HT-29 (cell line): ENCODE measurements at places on chromosomes 12 and 14. TPM values are rescaled to one million over a fixed set of nuclear protein-coding genes. Genes with fewer than 3 reads are reported as not detected.

DNA sequence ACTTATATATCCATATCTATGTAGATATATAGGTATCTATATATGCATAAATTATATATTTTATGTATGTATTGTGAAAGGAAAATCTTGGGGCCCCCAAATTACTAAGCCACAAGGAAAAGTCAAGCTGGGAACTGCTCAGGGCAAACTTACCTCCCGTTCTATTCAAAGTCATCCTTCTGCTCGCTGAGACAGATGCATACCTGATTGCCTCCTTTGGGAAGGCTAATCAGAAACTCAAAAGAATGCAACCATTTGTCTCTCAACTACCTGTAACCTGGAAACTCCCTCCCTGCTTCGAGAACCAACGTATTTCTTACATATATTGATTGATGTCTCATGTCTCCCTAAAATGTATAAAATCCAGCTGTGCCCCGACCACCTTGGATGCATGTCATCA is 58.8 kb upstream of the C14orf132 start:
- no peak for DNase-seq

GRCh38 chr12:75478116-75478794 is 2.3 kb upstream of the GLIPR1 start:
- no peak for DNase-seq

- DNase-seq: no peak
Measured at GRCh38 chr12:79413796-79414195, 277.0 kb downstream of the PAWR start.

Gene PFDN5
- total RNA-seq: 219 and 260 TPM in 2 replicates
